ENCODE measurements at places on chromosomes 16 and 17.

DNA sequence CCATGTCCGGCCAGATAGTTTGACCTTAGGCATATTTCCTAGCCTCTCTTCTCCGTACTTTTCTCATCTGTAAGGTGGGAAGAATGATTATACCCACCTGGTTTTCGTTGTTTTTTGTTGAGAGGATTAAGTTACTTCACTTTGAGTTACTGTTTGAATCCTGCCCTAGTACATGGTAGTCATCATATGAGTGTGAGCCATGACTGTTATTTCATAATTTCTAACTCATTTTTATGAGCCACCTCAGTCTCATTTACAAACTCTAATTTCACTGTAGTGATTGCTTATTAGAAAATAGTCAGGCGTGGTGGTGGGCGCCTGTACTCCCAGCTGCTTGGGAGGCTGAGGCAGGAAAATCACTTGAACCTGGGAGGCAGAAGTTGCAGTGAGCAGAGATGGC lies 45.1 kb downstream of the YPEL2 start:
- DNase-seq: no peak

- no peak for DNase-seq
Observed at GRCh38 chr16:56728980-56729734, 772 bp upstream of the NUP93 start.

DNA sequence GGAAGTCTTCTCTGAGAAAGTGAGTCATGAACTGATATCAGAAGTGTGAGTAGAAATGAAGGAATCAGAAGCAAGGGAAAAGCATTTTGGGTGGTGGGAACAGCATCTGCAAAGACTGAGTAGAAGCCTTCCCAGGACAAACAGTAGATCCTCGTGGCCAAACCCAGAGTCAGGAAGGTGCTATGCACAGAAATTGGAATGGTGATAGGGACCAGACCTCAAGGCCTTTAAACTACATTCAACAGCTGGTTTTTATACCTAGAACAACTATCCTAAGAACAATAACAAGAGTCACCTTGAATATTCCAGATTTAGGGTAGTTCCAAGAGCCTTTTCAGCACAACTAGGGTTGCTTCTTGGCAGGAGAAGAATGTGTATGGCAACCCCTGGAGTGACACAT lies 15.3 kb downstream of the ABAT start:
- DNase-seq: no peak

DNA sequence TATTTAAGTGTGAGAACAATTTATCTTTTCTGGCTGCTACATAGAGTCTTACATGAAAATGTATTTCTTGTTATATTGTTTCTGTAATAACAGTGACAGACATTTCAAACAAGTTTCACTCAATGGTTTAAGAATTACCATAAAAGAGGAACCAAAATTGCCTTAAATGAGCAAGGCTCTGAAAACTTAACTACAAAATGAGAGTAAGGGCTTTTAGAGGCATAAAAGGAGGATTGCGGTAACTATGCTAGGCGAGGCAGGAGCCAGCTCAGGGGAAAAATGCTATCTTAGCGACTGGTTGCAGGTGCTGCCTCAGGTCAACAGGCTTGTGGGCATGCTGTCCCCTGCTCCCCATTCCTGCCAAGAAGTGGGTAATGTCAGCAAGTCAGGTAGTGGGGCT lies 81.7 kb upstream of the MSI2 start:
- DNase-seq: no peak

DNA sequence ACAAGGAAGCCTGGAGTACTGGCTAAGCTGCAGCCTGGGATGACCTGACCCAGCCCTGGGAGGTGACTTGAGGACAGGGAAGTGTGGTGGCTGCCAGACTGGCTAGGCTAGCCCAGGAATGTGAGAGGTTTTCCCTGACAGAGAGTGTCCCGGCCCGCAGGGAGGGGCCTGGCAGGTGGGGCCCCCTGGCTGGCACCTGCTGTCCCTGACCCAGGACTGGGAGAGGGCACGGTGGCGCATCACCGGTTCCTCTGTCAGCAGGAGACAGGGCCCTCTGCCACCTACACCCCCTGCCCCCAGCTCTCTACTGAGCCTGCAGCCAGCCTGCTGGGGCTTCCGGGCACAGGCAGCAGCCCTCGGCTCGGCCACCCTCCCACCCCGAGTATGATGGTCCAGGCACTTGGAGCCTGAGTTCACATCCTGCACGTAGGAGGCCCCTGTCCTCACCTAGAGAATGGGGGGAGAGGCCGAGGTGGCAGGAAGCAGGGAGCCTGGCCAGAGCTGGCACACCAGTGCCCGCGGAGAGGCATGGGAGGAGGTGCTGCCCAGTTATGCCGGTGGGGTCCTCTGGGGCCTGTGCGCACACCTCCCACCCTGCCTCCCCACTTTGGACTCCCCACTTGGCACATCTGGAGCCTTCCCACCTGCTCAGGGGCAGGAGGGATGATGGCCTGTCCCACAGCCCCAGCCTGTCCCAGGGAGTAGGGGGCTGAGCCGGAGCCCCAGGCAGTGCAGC lies 528 bp downstream of the PRSS27 start:
- no peak for DNase-seq

- DNase-seq: peak; percentile 25
Observed at GRCh38 chr16:621526-622105, 9.2 kb upstream of the WFIKKN1 start.

GRCh38 chr16:48963901-48964615 lies 317.6 kb downstream of the CBLN1 start:
- DNase-seq: no peak

- no peak for DNase-seq
Observed at GRCh38 chr16:68893710-68894705, 50.7 kb downstream of the TANGO6 start.

DNA sequence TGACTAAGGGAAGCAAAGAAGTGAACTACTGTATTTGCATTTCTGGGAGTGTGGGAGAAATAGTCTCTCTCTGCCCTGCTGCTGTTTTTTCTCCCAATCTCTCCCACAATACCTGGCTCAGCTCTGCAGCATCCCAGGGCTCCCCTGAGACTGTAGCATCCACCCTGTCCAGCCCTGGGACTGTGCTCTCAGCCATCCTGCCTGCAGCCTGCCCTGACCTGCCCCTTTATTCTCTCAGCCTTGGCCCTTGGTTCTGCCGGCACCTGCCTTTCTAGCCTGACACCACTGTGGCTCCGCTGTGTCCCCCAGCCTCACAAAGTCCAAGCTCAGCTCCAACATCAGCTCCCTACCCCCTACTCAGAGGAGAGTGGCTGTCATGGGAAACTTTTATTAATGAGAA lies 1.9 kb downstream of the PDILT start:
- no peak for DNase-seq

- DNase-seq: no peak
Observed at GRCh38 chr17:30000755-30001257, 59.4 kb downstream of the EFCAB5 start.

DNA sequence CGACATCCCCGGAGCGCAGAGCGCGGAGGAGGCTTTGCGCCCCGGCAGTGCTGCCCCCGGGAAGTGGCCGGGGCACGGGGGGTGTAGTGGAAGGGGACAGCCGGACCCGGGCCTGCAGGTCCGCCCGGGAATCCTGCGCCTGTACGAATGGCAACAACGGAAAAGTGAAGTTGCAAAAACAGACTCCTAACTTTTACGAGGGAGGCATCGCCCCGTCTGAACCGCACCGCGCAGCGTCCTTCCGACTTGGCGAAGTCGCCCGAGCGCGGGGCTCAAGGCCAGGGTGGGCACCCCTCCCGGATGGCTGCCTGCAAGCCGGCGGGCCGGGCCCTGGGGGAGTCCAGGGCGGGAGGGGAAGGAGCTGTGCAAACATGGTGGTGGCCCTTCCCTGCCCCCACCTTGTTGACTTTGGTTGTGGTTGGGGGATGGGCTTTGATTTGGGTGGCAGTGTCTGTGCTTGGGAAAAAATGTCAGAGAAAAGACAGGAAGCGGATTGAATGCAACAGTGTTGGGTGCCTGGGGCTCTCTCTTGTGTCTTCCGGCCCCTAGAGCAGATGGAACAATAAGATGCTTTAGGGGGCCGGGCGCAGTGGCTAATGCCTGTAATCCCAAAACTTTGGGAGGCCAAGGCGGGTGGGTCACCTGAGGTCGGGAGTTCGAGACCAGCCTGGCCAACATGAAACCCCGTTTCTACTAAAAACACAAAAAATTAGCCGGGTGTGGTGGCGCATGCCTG lies 675 bp downstream of the RNF213 start:
- peak; percentile 10 for DNase-seq

DNA sequence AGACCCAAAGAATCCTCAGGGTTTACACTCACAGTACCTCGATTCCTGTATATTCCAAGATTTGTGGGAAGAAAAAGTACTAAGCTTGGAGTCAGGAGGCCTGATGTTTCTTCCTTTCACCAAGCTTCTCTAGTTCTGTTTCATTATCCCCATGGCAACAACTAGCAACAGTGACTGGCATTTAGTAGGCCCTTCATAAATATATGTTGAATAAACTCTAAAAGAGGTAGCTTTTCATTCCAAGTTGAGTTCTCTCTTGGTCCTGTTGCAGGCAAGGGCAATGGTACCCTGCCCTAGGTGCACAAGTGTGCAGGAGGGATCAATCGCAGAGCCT lies 527 bp upstream of the UBE2Z start:
- DNase-seq: no peak

DNA sequence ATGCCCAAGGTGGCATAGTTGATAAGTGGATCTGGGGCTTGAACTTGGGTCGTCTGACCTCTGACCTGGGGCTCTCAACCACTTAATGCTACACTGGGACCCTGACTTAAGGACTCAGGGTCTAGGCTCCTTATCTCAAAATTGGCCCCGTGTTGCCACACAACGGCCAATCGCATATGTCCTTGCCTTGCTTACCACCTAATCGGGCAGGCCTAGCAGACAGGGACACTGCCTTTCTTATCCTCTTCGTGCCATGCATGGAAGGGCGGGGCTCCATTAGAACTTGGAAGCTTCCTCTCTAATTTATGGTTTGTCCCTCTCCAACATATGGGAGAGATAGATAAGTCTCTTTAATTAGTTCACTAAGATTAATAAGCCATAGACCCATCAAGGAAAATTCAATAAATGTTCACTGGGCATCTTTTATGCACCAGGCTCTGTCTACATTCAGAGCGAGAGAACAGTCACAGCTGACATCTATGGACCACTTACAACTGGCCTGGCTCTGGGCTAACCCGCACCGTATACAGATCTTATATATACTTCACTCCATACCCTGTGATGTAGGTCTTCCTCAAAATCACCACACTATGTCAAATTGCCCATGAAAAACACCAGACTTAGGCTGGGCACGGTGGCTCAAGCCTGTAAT lies 35.1 kb downstream of the CDH1 start:
- no peak for DNase-seq

- DNase-seq: no peak
Observed at GRCh38 chr16:75345711-75346110, 87.6 kb downstream of the CFDP1 start.

GRCh38 chr16:3599922-3600321 lies 11.5 kb downstream of the SLX4 start:
- DNase-seq: no peak

- no peak for DNase-seq
Observed at GRCh38 chr16:2698103-2698870, 16.0 kb downstream of the KCTD5 start.

DNA sequence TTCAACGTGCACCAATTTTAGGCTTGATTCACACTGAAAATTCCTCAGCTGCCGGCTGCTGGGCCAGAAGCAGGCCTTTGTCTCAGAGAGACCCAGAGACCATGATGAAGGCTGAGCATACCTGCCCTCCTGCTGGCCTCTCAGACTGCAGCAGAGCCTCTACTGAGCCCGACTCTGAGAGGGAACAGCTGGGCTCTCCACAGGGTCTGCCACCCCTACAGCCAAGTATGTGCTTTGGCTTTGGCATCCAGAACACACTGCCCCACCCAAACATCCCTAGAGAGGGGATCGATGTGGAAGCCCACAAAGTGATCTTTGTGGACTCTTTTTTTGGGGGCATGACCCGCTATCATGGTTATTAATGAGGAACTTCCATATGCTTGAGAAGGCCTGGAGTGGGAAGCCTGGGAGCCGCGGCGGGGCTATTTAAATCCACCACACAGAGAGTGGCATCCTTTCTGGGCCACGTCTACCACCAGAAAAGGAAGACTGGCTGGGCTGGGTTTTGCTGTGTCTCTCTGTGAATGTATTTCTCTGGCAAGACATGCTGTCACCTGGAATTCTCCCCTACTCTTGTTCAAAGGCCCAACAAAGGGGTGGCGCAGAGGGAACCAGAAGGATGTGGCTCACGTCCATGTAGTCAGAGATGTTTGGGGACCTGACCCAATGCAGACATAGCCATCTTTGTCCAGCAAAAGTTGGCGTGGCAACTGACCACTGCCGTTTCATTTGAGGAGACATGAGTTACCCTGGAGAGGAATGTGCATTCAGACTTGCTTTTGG lies 69.3 kb downstream of the GNAO1 start:
- DNase-seq: no peak

DNA sequence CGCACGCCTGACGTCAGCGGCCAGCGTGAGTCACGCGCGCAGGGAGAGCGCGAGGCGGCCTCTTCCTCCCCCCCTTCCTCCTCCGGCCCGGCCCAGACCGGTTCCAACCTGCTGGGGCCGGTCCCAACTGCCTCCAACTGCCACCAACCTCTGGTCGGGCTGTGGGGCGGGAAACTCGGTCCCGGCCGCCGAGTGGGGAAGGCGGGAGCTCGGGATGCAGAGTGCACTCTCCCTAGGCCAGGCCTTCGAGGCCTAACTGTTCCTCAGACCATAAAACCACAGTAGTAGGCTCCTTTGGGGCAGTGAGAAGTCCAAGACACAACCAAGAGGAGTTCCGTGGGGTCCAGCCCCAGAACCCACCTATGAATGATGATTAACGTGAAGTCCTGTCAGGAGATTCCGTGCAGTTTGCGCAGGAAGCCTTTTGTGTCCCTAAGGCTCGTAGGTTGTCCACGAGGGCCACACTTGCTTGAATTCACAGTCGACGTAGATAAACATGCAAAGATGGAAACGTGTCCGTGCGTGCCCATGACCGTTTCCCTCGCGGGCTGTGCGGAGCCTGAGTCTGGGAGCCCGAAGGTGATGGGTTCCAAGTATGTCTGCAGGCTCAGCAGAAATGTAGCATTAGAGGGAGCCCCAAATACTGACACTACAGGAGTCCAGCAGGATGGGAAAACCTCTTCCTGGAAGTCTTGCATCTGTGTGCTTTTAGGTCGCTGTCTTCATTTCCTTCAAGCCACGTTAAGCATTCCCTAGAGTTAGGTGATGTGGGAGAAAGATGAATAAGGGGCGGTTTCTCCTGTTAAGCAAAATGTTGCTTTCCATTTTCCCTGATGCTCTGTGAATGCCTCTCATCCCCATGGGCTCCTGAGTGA lies 647 bp downstream of the UNK start:
- peak; percentile 81 for DNase-seq
